ENCODE measurements at places on chromosomes 6 and 20. TPM values are rescaled to one million over a fixed set of nuclear protein-coding genes. Genes with fewer than 3 reads are reported as not detected.

- peak; percentile 70 for DNase-seq
- peaks cover 11% of the 10 kb centered on the region for H3K27me3 ChIP-seq
- H3K27ac ChIP-seq, result no peak overlapping the region
- H3K4me3 ChIP-seq, result no peak overlapping the region
- peaks cover 5% of the 10 kb centered on the region for H3K4me1 ChIP-seq
Measured at GRCh38 chr6:12286373-12287110, 3.6 kb upstream of the EDN1 start.

The BPIFB4 gene
- not detected for total RNA-seq

The ATP9A gene
- 15.2 TPM for total RNA-seq

The FOXC1 gene
- 3.4 TPM for total RNA-seq

DNA sequence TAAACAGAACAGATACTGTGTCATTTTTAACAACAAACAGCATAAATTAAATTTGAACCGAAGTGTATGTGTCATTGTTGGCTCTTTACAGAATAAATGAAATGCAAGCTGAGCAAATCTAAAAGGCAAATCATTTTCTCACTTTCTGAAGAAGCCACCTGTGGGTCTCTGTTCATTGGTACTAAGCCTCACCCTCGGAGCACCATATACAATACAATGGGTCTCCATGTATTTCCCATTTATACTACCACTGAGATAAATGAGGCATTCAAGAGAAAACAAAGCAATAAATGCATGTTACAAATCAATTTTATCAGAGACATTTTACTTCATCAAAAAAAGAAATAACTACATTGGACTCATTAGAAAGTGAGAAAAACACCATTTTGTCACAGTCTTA, 38.9 kb upstream of the HIVEP1 start:
- DNase-seq, result no peak
- H3K36me3 ChIP-seq, result no peaks in the 10 kb centered on the region
- no peaks in the 10 kb centered on the region for H3K27me3 ChIP-seq
- H3K4me3 ChIP-seq, result no peak overlapping the region
- H3K27ac ChIP-seq, result no peak overlapping the region

The ZC2HC1B gene
- not detected for total RNA-seq

- H3K27ac ChIP-seq, result no peak overlapping the region
- no peaks in the 10 kb centered on the region for H3K36me3 ChIP-seq
- no peaks in the 10 kb centered on the region for H3K27me3 ChIP-seq
- no peaks in the 10 kb centered on the region for H3K4me1 ChIP-seq
- no peak for DNase-seq
Measured at GRCh38 chr6:38524436-38525145, 115.1 kb downstream of the BTBD9 start.

DNA sequence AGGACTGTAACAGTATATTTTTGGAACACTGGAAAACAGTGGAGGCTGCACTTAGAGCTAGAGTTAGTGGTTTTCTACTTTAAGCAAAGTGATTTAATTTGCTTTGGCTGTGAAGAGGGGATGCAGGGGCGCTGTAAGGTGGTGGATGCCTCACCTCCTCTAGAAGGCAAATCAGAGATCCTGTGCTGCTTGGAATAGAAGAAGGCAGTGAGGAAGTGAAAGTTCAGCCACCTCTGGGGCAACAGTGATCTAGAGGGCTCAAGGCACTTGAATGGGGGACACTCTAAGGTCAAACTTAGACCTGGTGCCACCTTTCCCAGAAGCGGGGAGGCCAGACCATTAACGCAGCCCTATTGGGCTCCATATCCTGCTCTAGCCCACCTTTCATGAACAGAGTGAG, 19.0 kb upstream of the SNRPB2 start:
- DNase-seq, result no peak
- H3K36me3 ChIP-seq, result no peaks in the 10 kb centered on the region
- no peak overlapping the region for H3K4me3 ChIP-seq
- peaks cover 11% of the 10 kb centered on the region for H3K4me1 ChIP-seq

The PCK1 gene
- 1.6 TPM for total RNA-seq
